ENCODE measurements at places on chromosomes 1 and 21. TPM values are rescaled to one million over a fixed set of nuclear protein-coding genes. Genes with fewer than 3 reads are reported as not detected.

The HSD3B1 gene
- total RNA-seq: not detected

GRCh38 chr1:201360901-201361651 lies 16.4 kb downstream of the TNNT2 start:
- DNase-seq: no peak

DNA sequence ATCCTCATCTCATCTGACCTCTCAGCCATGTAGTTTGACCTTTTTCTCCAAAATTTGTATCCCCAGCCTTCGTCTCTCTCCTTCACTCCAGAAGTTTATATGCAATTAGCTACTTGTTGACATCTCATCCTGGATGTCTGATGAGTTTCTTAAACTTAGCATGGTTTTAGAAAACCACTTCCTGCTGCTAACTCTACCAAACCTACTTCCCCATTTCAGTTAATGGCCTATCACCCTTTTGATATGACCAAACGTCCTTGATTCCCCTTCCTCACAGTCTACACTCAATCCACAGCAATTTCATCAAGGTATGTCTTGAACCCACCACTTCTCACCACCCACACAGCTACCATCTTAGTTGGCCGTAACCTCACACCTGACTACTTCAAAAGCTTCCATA lies 121.9 kb downstream of the LRRC40 start:
- no peak for DNase-seq

- no peak for DNase-seq
Measured at GRCh38 chr21:44818640-44819011, 764 bp upstream of the SUMO3 start.

- no peak for DNase-seq
Measured at GRCh38 chr1:119781434-119782210, 12.9 kb upstream of the HMGCS2 start.

GRCh38 chr21:26140164-26140579 lies 30.4 kb downstream of the APP start:
- no peak for DNase-seq

GRCh38 chr21:43971201-43971991 lies 40.7 kb upstream of the TRAPPC10 start:
- no peak for DNase-seq

The OR4F29 gene
- total RNA-seq: not detected

- DNase-seq: no peak
Measured at GRCh38 chr1:61740751-61741700, 1.3 kb upstream of the PATJ start.

DNA sequence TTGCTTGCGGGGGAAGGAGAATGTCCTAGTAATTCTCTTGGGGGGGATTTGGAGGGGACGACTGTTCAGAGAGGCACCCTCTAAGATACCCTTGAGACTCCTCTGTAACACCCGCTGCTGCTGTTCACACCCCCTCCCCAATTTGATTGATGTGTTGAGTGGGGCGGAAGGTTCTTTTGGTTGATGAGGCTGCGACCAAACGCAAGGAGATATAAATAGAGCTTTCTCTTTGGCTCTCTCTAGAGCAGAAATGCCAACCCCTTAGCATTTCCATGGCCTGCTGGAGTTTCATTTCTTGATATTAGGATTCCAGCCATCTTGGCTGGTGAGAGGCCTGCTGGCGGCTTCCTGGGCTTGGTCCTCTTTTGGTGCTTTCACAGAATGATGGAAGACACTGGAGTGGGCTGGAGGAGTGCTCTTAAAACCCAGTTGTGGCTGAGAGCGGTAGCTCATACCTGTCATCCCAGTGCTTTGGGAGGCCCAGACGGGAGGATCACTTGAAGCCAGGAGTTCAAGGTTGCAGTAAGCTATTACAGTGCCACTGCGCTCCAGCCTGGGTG lies 2.0 kb downstream of the PIK3CD start:
- DNase-seq: no peak

The MIS18A gene
- total RNA-seq: 8.5 TPM

The HAPLN2 gene
- not detected for total RNA-seq

DNA sequence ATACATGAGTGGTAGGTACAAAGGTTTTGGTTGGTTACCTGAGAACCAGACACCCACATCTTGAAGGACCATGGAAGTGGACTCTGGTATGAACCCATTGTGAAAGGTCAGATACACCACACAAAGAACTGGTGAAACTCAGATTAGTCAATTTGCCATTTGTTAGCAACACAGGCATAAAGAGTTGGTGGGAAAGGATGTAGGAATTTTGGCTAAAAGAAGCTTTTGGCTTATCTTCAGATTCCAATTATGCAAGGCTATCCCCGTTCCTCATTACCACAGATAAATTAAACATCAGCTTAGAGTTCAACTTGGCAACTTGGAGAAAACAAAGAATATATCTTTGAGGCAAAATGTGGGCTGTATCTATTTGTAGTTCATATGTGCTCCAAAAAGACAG lies 87.0 kb upstream of the IRF2BP2 start:
- no peak for DNase-seq

- peak; percentile 2 for DNase-seq
Measured at GRCh38 chr1:224329484-224329841, 509 bp downstream of the NVL start.

The RAP1GAP gene
- 14.6 TPM for total RNA-seq

DNA sequence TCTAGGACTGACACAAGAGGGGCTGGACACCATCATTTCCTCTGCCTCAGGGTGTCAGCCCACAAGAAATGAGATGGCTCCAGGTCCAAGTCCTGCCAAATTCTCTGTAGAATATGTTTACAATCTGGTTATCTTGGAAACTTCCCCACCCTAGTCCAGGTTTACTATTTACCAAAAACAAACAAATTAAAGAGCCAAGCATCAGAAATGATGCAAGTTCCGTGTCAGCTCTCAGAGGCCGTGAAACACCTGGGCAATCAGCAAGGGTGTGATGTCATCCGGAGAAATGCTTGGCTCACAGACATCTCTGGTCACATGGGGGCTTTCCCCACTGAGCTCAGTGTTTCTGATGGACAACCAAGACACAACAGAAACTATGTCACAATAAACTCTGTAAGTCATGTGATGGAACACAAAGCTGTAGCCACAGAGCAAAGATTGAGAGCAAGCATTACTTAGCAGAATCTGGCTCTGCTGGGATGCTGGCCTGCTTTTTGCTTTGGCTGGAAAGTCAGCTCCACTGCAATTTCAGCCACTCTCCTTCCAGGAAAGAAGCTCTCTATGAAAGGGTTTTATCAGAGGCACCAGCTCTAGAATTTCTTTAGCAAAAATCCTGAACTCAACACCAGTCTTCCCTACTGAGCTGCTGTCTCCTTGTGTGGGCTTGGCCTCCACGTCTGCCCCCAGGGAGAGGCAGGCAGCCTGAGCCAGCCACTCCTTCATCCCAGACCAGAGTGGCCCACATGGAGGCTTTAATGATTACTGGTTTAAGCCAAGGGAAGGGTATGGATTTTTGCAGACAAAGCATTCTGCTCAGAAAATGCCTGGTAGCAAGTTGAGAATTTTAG lies 55.9 kb downstream of the NENF start:
- DNase-seq: peak; percentile 58

The LCE7A gene
- not detected for total RNA-seq

The TMEM54 gene
- 44.5 TPM for total RNA-seq

GRCh38 chr1:218402786-218403120 lies 57.6 kb downstream of the TGFB2 start:
- DNase-seq: no peak

The SMYD3 gene
- total RNA-seq: 40.1 TPM

GRCh38 chr1:183355797-183356196 lies 62.4 kb downstream of the NMNAT2 start:
- DNase-seq: no peak

GRCh38 chr1:197144570-197145325 lies 1.7 kb downstream of the ASPM start:
- DNase-seq: no peak
